ENCODE measurements at places on chromosomes 7 and 10.
A peak's percentile ranks its signal among the peaks of the same experiment; 100 is the strongest.

DNA sequence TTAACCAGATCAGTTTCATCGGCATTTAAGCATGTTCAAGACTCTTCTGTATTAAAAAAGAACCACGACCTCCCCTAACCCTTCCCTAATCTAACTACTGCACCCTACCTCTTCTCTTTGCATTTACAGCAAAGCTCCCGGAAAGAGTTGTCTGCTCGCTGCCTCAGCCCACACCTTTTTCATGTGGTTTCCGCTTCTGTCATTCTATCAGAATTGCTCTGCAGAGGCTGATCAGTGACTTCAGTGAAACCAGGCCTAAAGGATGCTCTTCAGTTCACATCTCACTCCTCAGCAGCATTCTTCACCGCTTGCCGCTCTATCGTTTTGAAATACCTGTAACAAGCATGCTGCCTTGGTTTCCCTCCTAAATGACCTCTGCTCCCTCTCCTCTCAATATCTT lies 160.9 kb downstream of the SDK1 start:
- no peak for DNase-seq
- H3K4me1 ChIP-seq, result no peaks in the 10 kb centered on the region
- no peaks in the 10 kb centered on the region for H3K27me3 ChIP-seq
- H3K36me3 ChIP-seq, result no peaks in the 10 kb centered on the region
- H3K27ac ChIP-seq, result no peak overlapping the region

- H3K4me1 ChIP-seq, result no peaks in the 10 kb centered on the region
- no peaks in the 10 kb centered on the region for H3K36me3 ChIP-seq
- H3K4me3 ChIP-seq, result no peak overlapping the region
- DNase-seq, result no peak
These were observed 618 bp upstream of the GIMAP4 start for GRCh38 chr7:150566572-150566971.

GRCh38 chr7:111228437-111228836 lies 137.5 kb downstream of the LRRN3 start:
- H3K27ac ChIP-seq, result no peak overlapping the region
- no peak for DNase-seq
- H3K36me3 ChIP-seq, result no peaks in the 10 kb centered on the region
- H3K27me3 ChIP-seq, result peaks cover 2% of the 10 kb centered on the region
- H3K4me3 ChIP-seq, result no peak overlapping the region
- H3K4me1 ChIP-seq, result peaks cover 34% of the 10 kb centered on the region

- no peak overlapping the region for H3K27ac ChIP-seq
- H3K27me3 ChIP-seq, result peaks cover 37% of the 10 kb centered on the region
These were observed 29.9 kb downstream of the EN2 start for GRCh38 chr7:155487509-155488482.

DNA sequence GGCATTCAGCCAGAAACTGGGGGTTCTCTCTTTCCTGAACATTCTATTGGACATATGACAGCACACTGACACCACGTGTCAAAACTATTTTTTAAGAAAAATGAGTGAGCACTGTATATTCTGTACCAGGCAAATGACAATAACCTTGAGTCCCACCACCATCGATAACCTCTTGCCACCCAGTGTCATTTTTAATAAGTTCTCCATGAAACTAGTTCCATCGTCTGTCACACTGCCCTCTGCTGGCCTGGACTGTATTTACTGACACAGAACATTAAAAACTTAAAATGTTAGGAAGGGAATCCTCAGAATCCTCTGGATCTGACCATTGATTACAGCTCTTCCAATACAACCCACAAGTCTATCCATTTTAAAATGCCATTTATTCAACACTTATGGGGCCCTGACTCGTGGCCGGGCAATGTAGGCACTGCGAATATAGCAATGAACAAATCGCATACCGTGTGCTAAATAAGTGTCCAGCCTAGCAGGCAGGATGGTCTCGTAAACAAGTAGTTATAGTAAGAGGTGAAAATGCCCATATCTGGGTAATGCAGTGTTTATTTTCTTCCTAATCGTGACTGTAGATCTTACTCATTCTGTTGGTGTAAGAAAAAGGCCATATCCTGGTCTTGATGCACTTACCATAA lies 35.9 kb upstream of the CACNB2 start:
- H3K27ac ChIP-seq, result no peak overlapping the region
- H3K4me3 ChIP-seq, result no peak overlapping the region
- peaks cover 2% of the 10 kb centered on the region for H3K27me3 ChIP-seq
- peak; percentile 22 for DNase-seq

DNA sequence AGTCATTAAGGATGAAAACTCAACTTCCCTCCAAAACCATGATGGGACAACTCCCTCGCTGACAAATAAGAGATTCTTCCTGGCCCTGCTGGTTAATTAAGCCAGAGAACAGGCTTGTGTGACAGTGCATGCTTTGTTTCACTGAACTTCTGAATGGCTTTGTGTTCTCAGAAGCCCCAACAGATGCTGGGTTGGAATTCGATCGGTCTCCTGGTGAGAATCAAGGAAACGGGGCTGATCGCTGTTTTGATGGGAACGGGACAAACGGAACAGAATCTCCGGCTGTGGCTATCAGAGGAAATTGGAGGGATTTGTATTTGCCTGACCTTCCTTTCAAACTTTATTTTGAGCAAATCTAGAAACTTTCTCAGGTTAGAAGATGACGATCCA lies 145.0 kb downstream of the RNF216 start:
- H3K36me3 ChIP-seq, result peaks cover 25% of the 10 kb centered on the region
- peak overlapping the region; percentile 90 for H3K27ac ChIP-seq
- peaks cover 83% of the 10 kb centered on the region for H3K4me1 ChIP-seq
- H3K4me3 ChIP-seq, result peak overlapping the region; percentile 71

GRCh38 chr7:150787321-150788281 lies 12.6 kb downstream of the TMEM176B start:
- no peaks in the 10 kb centered on the region for H3K36me3 ChIP-seq
- no peak overlapping the region for H3K4me3 ChIP-seq
- peaks cover 20% of the 10 kb centered on the region for H3K27me3 ChIP-seq
- DNase-seq, result no peak
- no peak overlapping the region for H3K27ac ChIP-seq
- H3K4me1 ChIP-seq, result no peaks in the 10 kb centered on the region
